ENCODE measurements at places on chromosomes 13 and 19.

GRCh38 chr13:94710881-94711560 lies 1.3 kb downstream of the SOX21 start:
- DNase-seq, result no peak

DNA sequence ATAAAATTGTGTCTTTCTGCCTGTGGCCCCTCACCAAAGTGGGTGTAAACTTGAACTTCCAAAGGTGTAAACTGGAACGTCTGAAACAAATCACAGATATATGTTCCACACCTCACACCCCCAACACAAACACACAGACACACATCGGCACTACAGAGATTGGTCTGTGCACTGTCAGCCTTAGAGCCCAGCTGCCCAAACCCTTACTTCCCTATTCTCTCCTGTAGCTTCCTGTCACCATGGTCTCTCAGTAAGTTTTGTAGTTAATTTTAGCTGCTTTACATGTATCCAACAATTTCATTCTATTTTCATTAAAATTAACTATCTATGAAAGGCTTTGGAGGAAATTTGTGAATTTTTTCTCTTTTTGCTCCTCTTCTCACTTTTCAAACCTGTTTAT lies 5.4 kb downstream of the TM9SF2 start:
- no peak for DNase-seq

DNA sequence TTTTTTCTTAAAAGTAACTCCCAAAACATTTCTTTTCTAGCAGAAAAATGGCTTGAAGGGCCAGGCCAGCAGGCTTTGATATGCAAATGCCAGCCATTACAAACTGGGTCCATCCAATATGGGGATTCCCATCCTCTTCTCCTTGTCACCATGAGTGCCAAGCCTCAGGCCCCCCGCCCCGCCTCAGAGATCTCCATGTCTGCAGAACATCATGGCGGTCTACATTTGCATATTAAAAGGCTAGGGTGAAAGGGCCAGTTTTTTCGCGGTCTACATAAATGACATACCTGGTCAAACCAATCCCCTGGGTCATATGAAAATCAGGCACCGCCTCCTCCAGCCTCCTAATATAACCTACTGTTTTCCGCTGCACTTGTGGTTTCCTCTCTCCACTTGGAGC lies 1327.6 kb downstream of the UQCRFS1 start:
- DNase-seq, result no peak

GRCh38 chr19:29410601-29411000 lies 115.2 kb upstream of the VSTM2B start:
- DNase-seq, result no peak

GRCh38 chr19:12790628-12791344 lies 500 bp upstream of the JUNB start:
- DNase-seq, result no peak

DNA sequence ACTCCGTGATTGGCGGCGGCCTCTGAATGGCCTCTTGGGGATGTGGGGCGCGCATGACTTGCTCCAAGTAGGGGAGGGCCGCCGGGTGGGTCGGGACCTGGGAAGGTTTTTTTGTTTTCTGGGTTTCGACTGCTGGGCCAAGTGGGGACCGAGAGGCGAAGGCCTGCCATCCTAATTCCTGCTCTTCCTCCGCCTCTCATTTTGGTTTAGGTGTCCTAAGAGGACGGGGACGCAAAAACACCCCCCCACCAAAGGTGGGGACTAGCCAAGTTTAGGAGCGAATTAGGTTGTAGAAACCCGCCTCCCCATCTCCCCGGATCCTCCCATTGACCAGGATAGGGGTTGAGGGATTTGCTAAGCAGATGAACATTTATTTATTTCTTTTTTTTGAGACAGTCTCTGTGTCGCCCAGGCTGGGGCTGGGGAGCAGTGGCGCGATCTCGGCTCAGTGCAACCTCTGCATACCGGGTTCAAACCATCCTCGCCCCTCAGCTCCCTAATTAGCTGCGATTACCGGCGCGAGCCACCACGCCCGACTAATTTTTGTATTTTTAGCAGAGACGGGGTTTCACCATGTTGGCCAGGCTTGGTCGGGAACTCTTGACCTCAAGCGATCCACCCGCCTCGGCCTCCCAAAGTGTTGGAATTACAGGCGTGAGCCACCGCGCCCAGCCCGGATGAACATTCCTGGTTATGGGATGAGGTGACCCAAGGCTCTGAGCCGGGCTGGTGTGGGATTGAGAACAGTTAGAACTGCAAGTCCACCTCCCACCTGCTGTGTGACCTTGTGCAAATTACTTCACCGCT lies 838 bp downstream of the PPP2R1A start:
- no peak for DNase-seq

DNA sequence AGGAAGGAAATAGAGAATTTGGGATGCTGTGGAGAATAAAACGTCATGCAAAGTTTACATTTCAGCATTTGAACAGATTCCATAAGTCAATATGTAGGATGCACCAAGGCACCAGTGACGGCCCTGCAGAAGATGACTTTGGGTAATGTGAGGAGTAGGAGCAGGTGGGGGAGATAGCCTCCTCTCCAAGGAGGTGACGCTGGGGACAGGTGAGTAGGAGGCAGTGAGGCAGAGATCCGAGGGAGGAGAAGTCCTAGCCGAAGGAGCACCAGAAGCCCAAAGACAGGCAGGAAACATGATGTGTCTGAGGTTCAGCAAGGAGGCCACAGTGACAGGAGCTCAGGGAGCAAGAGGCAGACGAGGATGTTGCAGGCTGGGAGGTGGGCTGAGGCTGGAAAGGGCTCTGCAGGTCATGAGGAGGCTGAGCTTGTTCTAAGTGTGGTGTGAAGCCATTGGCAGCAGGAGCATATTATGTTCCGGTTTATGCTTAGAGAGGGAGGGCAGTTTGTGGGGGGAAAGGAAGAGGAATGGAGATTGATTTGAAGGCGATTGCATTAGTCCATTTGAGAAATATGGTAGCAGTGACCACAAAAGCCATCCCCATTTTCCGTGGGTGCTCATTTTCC lies 55.7 kb upstream of the C1QTNF9 start:
- DNase-seq, result no peak

GRCh38 chr13:109779074-109779473 lies 7.3 kb downstream of the IRS2 start:
- no peak for DNase-seq

DNA sequence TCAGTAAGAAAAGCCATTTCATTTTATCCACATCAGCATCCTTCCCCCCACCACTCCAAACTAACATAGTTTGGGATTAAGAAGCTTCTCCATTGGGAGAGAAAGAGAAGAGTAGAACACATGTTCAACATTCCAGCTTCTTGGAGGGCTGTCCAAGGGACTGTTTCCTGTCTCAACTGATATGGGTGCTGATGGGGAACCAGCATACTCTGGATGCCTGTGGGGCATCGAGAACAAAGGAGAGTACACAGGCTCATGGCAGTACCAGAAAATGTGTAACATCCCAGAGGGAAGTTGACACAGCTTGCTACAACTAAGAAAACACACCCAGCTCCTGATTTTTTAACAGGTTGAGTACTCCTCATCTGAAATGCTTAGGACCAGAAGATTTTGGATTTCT lies 24.7 kb downstream of the SUCLA2 start:
- DNase-seq, result no peak

DNA sequence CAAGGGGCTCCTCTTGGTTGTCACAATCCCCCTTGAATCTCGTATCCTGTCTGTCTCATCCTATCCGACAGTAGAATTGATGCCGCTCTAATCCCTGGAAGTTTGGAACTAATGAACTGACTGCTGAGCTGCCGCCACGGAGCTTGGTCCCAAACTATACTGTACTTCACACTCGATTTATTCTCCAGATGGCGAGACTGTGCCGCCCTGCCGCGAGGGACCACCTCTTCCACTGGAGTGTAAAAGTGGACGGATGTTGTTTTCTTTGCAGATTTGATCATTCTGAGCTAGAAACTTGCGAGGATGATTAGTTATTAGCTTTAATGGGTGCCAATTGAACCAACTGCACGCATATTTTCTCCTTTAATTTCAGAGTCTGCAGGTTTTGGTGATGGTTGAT lies 117.2 kb downstream of the ZIC5 start:
- DNase-seq, result no peak

- no peak for DNase-seq
These were observed 72.1 kb downstream of the IPO5 start for GRCh38 chr13:98025480-98026025.

DNA sequence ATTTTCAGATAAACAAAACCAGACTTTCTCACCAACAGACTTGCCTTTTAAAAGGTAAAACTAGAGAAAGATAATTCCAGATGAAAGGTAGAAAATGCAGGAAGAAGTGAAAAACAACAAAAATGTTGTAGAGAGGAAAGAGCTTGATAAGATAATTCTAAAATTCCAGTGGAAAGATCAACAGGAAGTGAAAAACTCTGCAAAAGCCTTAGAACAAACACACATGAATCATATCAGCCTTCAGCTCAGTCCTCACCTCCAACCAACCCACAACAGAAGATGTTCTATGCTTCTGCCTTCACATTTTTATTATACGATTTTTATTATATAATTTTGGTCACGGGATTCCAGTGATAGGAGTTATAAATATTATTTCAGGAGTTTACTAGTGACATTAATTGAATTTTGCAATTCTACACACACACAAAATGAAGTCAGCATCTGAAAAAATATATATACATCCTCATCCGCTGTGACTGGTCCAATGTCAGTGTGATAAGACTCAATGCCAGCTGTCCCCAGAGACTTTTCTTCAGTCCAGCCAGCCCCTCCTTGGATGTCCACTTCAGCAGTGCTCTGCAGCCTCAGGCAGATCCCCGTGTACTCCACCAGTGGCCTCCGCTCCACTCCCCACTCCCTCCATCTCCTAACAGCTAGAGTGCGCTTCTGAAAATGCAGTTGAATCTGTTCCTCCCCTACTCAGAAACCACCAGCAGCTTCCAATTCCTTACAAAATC lies 57.9 kb downstream of the GADD45B start:
- DNase-seq, result no peak

DNA sequence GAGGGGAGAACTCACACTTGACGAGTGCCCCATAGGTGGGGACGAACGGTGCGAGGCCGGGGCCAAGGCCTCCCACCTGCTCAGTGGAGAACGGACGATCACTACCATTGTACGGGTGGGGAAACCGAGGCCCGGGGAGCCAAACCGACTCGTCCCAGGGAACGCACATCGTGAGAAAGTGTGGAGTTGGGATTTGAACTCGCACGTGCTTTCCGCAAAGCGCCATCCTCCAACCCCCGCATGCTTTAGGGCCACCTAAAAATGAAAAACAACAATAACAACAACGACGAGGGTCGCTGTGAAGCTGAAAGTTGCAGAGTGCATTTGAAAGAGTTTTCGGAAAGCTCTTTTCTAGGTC lies 458 bp downstream of the ARHGEF1 start:
- no peak for DNase-seq

DNA sequence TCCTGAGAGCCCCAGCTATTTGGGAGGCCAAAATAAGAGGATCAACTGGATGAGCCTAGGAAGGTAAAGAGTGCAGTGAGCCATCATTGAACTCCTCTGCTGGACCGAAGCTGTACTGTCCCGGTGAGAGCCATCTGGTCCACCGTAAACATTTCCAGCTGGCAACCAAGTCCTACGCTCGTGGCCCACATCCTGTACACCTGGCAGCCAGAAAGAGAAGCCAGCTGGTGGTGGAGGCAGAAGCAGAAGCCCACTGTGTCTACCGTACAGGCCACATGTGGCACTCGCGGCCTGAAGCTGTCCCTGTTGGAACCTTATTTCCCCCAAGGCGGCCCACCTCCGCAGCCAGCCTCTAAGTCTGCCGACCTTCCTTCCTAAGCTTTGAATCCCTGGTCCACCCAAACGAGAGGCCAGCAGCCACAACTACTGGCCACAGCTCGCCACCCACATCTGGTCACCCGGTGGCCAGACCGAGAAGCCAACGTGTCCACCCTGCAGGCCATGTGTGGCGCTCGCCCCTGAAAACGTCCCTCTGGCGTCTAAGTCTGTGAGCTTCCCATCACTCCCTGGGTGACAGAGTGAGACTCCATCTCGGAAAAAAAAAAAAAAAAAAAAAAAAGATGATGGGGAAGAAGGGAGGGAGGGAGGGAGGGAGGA lies 14.2 kb upstream of the ZNF91 start:
- DNase-seq, result no peak

DNA sequence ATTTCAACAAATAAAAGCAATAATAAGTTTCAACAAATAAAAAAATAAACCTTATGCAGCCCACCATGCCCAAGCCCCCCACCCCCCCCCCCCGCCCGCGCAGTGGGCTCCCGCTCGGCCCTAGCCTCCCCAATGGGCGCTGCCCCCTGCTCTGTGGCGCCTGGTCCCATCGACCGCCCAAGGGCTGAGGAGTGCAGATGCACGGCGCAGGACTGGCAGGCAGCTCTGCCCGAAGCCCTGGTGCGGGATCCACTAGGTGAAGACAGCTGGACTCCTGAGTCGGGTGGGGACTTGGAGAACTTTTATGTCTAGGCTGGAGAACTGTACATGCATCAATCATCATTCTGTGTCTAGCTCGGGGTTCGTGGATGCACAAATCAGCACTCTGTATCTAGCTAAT lies 779.6 kb downstream of the DACH1 start:
- DNase-seq, result no peak

- no peak for DNase-seq
These were observed 76.0 kb upstream of the MEDAG start for GRCh38 chr13:30829833-30830637.

- DNase-seq, result no peak
These were observed 4.6 kb upstream of the EPN1 start for GRCh38 chr19:55670280-55671053.

DNA sequence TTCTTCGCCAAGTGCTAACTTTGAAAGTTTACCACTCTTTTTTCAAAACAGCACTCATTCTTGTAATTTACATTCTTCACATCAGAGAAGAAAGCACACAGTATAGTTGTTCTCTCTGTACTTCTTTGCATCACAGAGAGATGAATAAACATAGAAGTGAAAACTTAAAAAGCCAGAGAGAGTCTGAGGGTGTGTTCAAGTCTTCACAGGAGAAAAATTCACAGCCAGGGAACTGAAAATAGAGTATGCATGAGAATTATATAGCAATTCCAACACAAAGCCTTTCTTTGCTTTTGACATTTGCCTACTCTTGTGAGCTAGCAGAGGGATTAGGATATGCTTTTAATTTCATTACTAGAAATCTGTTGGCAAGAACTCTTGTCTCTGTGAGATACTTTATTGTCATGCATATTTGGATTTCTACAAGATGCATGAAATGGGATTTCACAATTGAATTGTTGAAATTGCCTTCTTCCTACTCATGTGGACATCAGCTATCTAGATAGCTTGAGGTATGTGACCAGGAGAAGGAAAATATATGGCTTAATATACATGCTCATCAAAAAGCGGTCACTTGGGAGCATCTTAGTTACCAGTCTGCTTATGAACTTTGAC lies 166.1 kb downstream of the SLC7A1 start:
- no peak for DNase-seq

DNA sequence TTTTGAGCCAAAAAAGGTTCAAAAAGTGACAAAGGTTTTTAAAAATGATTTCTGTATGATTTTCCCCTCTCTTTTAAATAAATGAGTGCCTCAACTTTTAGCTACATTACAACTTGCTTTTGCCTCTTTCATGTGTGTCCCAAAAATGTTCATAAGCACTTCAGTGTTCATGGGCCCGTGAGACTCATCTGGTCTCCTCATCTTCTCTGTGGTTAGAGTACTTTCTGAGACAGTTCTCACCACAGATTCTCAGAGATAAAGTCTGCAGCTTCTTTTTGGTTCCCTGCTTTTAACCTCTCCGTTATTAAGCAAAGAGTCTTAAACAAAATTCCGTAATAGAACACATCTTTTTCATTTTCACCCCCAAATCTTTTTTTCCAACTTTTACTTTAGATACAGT lies 156.9 kb downstream of the DLEU7 start:
- DNase-seq, result no peak
